Tracheal epithelial cell (primary cell): ENCODE measurements at places on chromosomes 2 and 18. TPM values are rescaled to one million over a fixed set of nuclear protein-coding genes. Genes with fewer than 3 reads are reported as not detected.

WDR54 gene
- 34.1 and 62.7 TPM in 2 replicates for total RNA-seq

VSNL1 gene
- total RNA-seq = 6.4 and 8.7 TPM in 2 replicates

TBR1 gene
- total RNA-seq = not detected in 2 replicates

PHOSPHO2 gene
- 0.96 and 1.3 TPM in 2 replicates for total RNA-seq

IL1B gene
- total RNA-seq = 31.8 and 169 TPM in 2 replicates

GALNT3 gene
- total RNA-seq = 63.1 and 78.2 TPM in 2 replicates

ADAM23 gene
- 0.24 TPM in 1 of 2 replicates, not detected in the other for total RNA-seq

LAMA1 gene
- 1.5 and 25.8 TPM in 2 replicates for total RNA-seq

MYL12B gene
- 542 and 641 TPM in 2 replicates for total RNA-seq

RIF1 gene
- total RNA-seq = 35.0 and 37.6 TPM in 2 replicates

C2orf42 gene
- 14.1 and 17.6 TPM in 2 replicates for total RNA-seq

POTEC gene
- not detected in 2 replicates for total RNA-seq

ZNF532 gene
- total RNA-seq = 43.6 and 51.6 TPM in 2 replicates

TGFA gene
- 99.1 and 248 TPM in 2 replicates for total RNA-seq

ABCB11 gene
- under 0.01 TPM in 1 of 2 replicates, not detected in the other for total RNA-seq

GAL3ST2 gene
- total RNA-seq = not detected in 2 replicates
